ENCODE measurements at places on chromosomes 16 and 17.

GRCh38 chr16:23521037-23521743 is 10.9 kb upstream of the GGA2 start:
- peak; percentile 51 for DNase-seq

DNA sequence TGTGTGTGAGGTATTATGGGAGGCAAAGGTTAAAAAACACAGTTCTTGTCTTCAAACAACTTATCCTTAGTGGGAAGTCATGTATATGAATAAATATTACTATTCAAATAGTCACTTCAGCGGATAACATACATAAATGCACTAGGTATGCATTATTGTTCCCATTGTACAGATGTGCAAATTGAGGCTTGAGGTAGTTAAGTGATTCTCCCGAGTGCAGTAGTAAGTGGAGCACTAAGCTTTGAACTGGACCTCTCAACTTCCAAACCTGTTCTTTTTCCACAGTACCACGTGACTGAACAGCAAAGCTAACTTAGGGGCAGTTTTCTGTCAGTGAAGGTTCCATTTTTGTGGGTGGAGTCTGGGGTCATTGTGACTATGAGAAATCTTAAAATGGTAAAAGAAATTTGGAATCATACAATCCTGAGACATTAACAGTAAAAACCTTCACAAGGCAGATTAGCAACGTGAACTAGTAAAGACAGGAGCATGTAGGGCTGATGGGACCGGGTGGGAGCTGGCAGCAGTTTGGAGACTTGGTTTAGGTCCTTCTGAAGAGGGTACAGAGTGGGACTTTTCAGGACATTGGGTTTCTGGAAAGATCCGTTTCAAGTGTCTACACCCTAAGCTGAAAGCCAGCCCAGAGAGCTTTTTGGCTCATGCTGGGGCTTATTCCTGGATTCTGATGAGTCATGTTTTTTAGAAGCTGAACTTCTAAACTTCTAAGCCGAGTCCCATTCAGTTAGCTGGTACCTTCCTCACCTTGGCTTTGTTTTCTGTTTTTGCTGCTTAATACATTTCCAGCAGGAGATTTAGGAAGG is 204.9 kb downstream of the PRKCA start:
- no peak for DNase-seq

- DNase-seq, result peak; percentile 87
Observed at GRCh38 chr17:78970834-78971755, 8.6 kb downstream of the LGALS3BP start.

- DNase-seq, result no peak
Observed at GRCh38 chr17:21177854-21178600, 35.9 kb downstream of the TMEM11 start.

- DNase-seq, result no peak
Observed at GRCh38 chr17:72702998-72703397, 389.5 kb downstream of the SLC39A11 start.

GRCh38 chr16:120756-121155 is 17.7 kb downstream of the NPRL3 start:
- no peak for DNase-seq

DNA sequence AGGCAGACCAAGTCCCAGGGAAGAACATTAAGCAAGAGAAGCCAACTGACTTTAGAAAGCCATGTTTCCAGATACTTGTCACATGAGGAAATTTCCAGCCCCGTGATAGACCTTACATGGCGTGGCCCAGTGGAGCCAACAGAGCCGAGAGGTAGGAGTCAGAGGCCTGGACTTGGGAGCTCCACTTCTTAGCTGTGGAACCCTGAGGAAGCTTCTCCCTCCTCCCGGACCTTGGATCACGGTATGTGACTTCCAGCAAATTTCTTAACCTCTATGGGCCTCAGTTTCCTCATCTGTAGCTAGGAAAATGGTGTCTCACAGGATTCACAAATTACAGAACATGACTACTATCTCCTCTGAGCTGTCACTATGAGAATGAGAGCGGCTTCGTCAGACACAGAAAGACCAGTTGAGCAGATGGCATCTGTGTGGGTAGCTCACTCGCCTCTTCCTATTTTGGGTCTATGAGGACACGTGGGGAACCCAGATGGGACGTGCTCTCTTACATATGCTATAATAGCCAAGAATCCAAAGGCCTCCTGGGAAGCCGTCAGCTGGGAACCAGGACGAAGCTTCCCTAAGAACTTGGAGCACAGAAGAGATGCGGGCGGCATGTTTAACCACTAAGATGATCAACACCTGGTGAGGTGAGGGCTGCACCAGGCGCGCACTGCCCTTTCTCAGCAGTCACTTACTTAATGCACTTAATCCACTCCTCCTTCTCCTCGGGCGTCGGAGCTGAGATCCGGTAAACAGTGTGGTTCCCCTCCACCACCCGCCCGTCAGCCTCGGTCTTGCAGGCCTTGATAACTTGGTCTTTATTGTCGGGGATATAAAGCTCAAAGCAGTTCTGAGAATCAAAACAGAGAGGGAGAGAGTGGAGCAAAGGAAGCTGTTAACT is 102.3 kb downstream of the CYTH1 start:
- no peak for DNase-seq

GRCh38 chr17:54900457-54901229 is at the start of gene TOM1L1:
TOM1L1 (plus strand) TSS chr17:54900852; CDS start chr17:54900866, 14 bp downstream.
- DNase-seq, result no peak

- DNase-seq, result no peak
Observed at GRCh38 chr16:31430380-31431052, 2.4 kb upstream of the COX6A2 start.

- DNase-seq, result peak; percentile 99
Observed at GRCh38 chr17:40322358-40323315, 13.7 kb downstream of the RARA start.

DNA sequence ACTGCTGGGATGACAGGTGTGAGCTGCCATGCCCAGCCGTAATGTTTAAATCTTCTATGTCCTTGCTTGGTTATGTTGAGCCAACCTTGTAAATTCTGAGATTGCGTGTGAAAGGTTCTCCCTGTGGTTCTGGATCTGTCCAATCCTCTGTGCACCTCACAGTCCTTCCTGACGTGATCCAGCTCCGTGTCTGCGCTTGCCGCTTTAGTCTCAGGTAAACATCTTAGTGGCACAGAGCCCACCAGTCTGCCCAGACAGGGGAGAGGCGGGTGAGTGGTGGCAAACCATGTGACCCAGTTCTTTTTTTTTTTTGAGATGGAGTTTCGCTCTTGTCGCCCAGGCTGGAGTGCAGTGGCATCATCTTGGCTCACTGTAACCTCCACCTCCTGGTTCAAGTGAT is 13.9 kb downstream of the SLC25A10 start:
- no peak for DNase-seq

GRCh38 chr16:57144027-57144426 is 41.8 kb downstream of the PSME3IP1 start:
- no peak for DNase-seq

GRCh38 chr16:30414159-30414558 is 6.8 kb downstream of the ZNF771 start:
- no peak for DNase-seq

DNA sequence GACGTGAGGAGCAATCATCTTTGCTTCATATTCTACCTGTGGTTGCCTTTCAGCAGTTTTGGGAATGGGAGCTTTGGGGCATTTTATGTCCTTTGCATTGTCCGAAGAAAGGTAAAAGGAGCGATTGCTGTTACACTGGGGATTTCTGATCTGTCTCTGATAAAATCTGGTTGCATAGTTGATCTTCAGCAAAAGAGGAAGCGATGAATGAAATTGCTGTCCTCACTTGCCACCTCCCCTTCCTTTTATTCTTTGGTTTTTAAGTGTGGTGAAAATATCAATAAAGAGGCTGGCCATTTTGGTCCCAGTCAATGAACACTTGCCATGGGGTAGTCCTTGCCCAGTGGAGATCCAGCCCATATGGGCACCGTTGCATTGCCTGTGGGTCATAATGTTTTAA is 236.8 kb downstream of the MSI2 start:
- peak; percentile 38 for DNase-seq

DNA sequence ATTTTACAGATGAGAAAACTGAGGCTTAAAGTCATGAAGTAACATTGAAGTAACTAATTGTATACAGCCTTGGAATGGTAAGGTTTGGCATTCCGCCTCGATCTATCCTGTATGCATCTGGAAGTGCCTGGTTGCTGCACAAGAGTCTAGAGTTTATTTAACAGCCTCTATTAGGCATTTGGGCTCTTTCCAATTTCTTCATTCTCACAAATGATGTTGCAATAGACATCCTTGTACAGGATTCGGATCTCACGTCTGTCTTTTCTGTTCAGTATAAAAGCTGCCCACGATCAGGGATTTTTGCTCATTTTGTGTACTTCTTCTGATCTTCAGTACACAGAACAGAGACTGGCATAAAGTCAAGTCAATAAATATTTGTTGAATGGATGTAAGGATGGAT is 100.5 kb downstream of the AIPL1 start:
- DNase-seq, result no peak

GRCh38 chr17:6019959-6020358 is 50.2 kb upstream of the WSCD1 start:
- DNase-seq, result no peak

DNA sequence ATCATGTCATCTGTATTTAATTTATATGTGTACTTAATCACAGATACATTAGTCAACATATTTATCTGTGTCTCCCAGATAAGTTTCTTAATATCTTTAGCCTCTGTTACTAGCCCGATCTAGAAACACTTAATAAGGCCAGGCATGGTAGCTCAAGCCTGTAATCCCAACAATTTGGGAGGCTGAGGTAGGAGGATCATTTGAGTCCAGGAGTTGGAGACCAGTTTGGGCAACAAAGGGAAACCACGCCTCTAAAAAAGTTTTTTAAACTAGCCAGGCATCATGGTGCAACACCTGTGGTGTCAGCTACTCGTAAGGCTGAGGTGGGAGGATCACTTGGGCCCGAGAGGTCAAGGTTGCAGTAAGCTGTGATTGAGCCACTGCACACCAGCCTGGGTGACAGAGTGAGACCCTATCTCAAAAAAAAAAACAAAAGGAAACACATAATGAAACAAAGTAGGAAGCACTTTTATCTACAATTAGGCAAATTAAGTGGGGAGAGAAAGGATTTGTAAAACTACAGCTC is 9.4 kb downstream of the SKA2 start:
- no peak for DNase-seq

DNA sequence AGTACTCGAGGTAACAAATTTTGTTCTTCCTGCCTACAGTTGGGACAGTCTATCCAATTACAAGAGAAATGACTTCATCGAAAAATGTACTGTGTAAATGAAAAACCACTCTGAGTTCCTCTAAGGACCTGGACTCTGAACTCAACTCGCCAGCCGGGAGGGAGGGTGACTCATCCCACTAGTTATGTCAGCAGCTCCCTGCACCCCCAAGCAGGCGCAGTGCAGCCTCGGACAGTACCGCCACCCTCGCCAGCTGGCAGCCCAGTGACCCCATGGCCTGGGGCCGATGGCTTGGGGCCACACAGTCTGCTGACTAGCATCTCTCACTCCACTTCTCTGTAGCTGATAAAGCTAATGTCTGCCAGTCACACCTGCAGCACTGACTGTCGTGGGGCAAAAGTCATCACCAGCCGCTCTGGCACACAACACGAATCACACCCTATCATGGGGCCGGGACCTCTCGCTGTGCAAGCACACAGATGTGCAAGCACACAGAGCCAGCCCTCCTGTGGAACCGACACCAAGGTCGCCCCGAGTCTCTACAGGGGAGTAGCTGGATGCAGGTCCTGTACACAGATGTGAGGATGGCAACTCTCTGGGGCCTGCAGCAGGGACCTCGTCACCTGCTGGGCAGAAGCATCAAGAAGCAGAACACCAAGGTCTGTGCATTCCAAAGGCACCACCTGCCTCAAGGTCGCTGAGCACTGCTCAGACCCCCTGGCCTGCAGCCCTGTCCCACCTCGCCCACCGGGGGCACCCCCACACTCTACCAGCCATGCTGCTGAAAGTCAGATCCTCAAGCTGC is 5.7 kb downstream of the CSNK1D start:
- peak; percentile 16 for DNase-seq

GRCh38 chr17:42399948-42400843 is 12.0 kb upstream of the STAT3 start:
- no peak for DNase-seq

GRCh38 chr17:29617481-29618271 is 5.0 kb downstream of the CORO6 start:
- peak; percentile 89 for DNase-seq

GRCh38 chr17:1873418-1873817 is 43.6 kb downstream of the RPA1 start:
- no peak for DNase-seq

GRCh38 chr17:3944485-3945388 is 19.5 kb downstream of the ATP2A3 start:
- DNase-seq, result peak; percentile 48

DNA sequence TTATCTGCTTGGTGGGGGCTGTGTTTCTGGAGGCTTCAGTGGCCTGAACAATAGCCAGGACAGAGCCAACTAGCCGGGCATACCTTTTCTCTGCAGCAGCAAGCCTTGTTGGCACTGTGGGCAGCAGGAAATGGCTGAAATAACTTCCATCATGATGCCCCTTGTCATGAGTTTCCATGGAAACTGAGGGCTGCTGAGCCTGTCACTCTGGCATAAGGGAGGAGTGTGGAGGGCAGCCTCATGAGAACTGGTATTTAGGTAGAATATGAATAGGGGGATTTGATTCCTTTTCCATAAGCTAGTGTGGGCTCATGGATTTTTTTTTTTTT is 39.4 kb downstream of the PLCG2 start:
- no peak for DNase-seq

DNA sequence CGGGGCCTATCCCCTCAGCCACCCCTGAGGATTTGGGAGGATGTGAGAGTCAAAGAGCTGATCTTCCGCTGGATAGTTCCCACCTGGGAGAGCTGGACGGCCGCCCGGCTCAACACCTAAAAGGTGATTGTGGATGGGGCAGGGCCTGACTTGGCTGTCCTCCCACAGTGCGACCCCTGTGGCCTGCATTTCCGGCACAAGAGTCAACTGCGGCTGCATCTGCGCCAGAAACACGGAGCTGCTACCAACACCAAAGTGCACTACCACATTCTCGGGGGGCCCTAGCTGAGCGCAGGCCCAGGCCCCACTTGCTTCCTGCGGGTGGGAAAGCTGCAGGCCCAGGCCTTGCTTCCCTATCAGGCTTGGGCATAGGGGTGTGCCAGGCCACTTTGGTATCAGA is 4.5 kb downstream of the BCL6B start:
- no peak for DNase-seq

DNA sequence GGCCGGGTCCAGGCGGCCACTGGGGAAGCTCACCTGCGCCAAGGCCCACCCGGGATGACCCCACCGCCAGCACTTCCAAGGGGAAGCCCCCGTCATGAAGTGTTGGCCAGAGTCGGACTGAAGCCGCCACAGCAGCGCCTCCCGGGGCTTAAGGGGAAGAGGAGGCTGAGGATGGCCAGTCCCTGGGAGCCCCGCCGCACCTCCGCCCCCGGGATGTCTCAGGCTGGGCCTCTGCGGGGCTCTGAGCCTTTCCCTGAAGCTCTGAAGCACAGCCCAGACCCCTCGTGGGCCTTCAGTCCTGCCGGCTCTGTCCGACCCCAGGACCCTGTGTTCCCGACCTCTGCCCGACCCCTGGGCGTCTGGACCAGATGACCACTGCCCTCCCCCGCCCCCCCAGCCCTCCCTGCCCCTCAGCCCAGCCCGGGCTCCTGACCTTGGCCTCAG is 42.8 kb upstream of the ACSF3 start:
- DNase-seq, result no peak

DNA sequence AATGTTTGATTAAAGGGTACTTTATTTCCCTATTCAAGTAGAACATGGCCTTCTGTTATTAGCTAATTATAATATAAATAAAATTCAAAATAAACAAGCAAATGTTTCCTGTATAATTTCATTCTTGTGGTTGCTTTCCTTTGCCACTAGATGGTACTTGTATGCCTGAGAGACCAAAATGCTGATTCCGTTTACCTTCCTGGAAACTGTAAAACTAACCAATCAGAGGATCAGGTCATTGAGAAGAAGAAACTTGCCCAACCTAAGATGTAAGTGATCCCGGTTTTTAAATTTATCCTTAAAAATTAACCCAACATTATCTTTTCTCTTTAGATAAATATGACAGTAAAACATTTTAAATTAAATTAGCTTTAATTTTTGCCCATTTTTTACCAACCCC is 8.1 kb upstream of the ABCA5 start:
- DNase-seq, result peak; percentile 19

All from B cell (primary cell).